Activated CD8-positive, alpha-beta memory T cell treated with anti-CD3 and anti-CD28 coated beads for 1 hour (primary cell): ENCODE measurements at places on chromosomes 4 and X.

GRCh38 chr4:186149872-186150271, 41.5 kb upstream of the CYP4V2 start:
- no peak for DNase-seq

DNA sequence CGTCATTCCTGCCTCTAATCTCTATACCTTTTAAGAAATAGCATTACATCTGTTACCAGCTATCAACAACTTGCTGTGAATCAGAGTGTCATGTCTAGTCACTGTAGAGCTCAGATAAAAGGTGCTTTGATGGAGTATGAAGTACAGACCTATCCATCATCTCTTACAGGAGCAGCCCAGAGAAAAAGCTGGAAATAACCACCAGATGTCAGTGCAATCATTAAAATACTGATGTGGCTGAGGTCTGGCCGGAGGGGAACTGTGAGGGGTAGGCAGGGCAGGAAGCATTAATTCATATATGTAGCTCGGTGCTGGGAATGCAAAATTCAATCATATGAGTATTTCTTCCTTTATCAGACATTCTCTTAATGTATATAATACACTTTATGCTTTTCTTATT, 100.6 kb downstream of the AKAP4 start:
- DNase-seq: no peak

GRCh38 chr4:98744372-98745150, 86.2 kb upstream of the TSPAN5 start:
- no peak for DNase-seq

GRCh38 chrX:7074908-7075204, 72.7 kb upstream of the STS start:
- no peak for DNase-seq

DNA sequence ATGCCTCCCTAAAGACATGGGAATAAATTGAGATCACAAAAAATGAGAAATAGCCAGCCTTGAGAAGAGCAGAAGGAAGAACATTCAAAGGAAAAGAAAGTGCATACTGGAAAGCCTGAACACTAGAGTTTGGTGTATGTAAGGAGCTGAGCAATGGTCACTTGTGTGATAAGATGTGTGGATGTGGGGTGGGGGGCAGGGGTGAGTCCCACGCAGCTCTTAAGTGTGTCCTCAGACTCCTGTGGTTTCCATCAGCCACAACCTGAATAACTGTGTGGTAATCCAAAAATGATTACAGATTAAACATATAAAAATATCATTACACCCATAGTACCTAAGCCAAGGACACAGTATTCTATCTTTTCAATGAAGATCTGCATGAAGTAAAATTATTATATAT, 59.9 kb downstream of the ELOVL6 start:
- DNase-seq: no peak
